T-cell (primary cell): ENCODE measurements at places on chromosomes 4 and X. TPM values are rescaled to one million over a fixed set of nuclear protein-coding genes. Genes with fewer than 3 reads are reported as not detected.

DNA sequence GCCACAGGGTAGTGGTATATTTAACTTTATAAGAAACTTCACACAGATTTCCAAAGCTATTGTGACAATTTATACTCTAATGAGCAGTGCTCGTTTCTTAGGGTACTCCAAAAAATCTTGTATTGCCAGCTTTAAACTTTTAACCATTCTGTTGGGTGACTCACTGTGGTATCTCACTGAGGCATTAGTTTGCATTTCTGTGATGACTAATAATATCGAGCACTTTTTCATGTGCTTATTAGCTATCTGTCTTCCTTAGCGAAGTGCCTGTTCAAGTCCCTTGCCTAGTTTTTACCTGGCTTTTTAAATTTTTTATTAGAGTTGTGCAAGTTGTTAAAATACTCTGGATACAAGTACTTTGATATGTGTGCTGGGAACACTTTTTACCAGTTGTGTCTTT lies 5.5 kb downstream of the PNMA3 start:
- no peak for DNase-seq

DNA sequence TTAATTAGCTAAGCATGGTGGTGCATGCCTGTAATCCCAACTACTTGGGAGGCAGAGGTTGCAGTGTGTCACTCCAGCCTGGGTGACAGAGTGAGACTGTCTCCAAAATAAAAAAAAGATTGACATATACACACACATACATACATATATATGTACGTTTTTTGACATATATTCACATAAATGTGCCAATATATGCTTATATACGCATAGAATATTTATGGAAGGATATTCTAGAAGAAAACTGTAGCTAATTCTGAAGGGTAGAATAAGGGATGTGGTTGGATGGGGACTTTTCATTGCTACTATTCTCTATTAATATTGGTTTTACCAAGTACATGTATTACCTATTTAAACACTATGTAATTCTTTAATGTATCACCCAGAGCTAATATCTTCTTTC lies 19.7 kb downstream of the ZGRF1 start:
- no peak for DNase-seq

DNA sequence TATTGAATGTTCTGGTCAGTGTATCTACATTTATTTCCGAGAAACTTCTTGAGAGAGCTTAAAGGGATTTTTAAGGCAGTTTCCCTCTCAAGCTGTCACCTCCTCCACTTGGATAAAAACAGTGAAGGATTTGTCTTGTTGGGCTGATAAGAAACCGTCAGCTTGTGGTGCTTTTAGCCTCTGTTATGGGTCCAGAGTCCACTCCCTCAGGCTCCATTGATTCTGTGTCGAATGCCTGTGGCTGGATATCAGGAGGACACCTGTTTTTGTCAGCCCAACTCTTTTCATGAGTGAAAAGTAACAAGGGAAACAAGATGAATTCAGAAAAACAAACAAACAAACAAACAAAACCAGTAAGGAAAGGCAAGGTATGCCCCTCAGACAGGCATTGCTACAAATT lies 12.4 kb downstream of the CLCN4 start:
- DNase-seq, result no peak

Gene MTM1
- 20.3 TPM for total RNA-seq

Gene RIPPLY1
- total RNA-seq, result not detected
